Aorta (tissue), 5 donors: ENCODE measurements at places on chromosomes 6 and 20. TPM values are rescaled to one million over a fixed set of nuclear protein-coding genes. Genes with fewer than 3 reads are reported as not detected.

DNA sequence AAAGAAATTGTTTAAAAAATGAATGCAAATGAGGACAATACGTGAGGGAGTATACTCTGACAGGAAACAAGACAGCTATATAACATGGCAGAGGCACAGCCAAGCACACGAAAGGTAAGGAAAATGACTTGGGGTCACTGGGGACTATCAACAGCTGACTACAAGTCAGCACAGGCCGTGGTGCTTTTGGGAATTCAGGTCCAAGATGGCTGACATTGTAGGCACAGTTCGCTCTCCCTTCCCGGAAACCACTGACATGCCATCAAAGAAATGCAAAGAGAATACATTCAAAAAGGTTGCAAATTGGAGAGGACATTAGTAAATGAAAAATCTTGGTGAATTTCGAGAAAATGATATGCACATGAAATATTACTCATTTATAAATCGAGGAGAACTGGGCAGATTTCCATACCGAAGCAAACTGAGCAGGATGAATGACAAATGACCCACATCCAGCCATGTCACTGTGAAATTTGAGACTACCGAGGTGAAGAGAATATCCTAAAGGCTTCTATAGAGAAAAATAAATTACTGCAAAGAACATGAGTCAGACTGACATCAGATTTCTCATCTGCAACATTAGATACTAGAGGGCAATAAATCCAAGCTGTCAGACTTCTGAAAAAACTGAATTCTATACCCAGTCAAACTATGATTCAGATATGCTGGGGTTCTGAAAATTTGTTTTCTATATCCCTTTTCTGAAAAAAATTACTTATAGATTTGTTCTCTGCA lies 391.1 kb downstream of the BTBD9 start:
- DNase-seq = no peak

DNA sequence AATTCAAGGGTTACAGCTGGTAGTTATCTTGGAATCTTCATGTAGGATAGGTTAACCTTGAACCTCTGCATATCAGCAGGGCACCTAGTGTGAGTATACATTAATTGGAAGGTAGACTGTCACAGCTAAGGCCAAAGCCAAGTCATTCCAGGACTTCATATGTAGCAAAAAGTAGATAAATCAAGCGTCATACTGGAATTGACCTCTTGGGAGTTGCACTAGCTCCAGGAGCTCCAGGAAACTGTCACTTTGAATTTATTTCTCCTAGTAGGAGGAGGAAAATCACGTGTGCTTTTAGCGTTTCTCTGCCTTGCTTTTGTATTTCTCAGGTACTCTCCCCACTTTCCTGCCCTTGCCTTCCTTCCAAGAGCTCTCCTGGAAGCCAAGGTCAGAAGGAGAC lies 30.3 kb downstream of the RIPOR2 start:
- no peak for DNase-seq

- no peak for DNase-seq
These were observed 247.0 kb upstream of the ECI2 start for GRCh38 chr6:4382362-4382853.

DNA sequence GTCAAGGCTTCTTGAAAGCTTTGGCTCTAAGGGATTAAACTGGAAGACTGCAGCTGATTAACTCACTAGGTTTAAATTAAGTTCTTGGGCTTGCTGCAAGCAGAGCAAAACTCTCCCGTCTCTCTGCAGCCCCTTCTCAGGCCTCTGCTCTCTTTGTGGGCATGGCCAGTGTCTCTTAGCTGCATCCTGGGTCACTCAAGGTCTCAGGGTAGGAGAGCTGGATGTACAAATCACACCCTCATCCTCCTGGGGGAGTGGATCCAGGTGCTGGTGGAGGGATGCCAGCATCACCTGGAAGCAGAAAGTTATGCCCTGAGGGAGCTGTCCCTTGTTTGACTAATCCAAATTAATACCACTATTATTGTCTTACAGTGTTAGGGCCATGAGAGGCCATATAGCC lies 35.8 kb downstream of the GCM1 start:
- no peak for DNase-seq

GRCh38 chr6:1346558-1347091 lies 34.7 kb downstream of the FOXQ1 start:
- no peak for DNase-seq

DNA sequence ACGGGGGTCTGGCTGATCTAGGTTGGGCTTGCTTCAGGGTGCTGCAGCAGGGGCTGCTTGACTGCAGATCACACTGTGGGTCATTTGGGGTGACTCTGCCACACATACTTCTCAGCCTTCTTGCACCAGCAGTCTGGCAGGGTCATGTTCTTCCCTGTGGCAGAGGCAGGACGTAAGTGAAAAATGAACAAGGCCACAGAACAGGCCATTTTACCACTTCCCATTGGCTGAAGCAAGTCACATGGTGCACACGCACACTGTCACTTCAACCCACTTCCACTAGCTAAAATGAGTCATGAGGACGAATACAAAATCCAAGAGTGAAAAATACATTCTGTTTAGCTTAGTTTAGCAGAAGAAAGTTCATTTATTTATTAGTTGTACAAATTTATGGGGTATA lies 168.6 kb upstream of the GGTLC1 start:
- no peak for DNase-seq

DNA sequence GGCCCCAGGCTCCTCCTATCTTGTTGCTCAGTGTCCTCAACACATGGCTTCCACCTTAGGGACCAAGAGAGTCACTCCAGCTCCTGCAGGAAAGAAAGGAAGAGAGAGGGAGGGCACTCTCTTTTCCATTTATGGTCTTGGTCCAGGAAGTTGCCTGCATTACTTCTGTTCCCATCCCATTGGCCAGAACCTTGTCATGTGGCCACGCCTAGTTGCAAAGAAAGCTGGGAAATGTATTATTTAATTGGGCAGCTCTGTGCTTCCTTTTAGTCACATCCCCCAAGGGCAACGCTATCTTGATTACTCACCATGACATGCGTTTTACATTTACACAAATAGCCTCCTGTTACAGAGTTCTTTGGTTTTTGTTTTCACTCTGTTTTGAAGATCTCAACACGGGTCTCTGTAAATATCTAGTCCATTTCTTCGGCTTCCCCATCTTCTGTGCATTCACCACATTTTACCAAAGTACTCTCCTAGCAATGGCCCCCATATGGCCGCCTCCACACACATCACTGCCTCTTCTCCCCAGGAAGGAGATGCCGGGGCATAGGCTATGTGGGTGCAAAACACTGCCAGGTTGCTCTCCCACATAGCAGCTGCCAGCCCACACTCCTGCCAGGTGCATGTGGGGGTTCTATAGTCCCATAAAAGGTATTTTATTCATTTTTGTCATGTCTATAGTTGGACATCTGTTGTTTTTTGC lies 35.7 kb upstream of the ZMYND8 start:
- DNase-seq = no peak

The IL17F gene
- total RNA-seq = not detected
